ENCODE measurements at places on chromosomes 1 and 21. TPM values are rescaled to one million over a fixed set of nuclear protein-coding genes. Genes with fewer than 3 reads are reported as not detected.

GRCh38 chr1:118223426-118223825 lies 38.4 kb upstream of the SPAG17 start:
- no peaks in the 10 kb centered on the region for H3K27me3 ChIP-seq
- no peak overlapping the region for H3K4me3 ChIP-seq
- H3K27ac ChIP-seq = no peak overlapping the region

DNA sequence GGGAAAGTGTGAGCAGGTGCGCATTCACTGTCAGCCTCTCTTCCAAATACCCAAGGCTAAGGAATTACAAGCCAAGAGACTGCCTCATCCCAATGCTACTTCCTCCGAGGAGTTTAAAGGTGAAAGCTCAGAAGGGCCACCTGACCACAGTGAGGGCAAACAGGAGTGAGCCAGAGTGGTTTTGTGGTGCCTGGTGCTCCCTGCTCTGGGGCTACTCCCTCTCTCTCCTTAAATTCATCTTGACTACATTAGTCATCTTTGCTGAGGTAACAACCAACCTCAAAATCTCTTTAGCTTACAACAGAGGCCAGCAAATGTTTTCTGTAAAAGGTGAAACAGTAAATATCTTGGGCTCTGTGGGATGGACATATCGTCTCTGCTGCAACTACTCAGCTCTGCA lies 14.2 kb upstream of the ZBTB8A start:
- no peaks in the 10 kb centered on the region for H3K36me3 ChIP-seq
- no peak overlapping the region for H3K4me3 ChIP-seq
- no peak for DNase-seq
- no peaks in the 10 kb centered on the region for H3K4me1 ChIP-seq
- no peaks in the 10 kb centered on the region for H3K27me3 ChIP-seq

NUAK2 gene
- 2.5 TPM for total RNA-seq

DNA sequence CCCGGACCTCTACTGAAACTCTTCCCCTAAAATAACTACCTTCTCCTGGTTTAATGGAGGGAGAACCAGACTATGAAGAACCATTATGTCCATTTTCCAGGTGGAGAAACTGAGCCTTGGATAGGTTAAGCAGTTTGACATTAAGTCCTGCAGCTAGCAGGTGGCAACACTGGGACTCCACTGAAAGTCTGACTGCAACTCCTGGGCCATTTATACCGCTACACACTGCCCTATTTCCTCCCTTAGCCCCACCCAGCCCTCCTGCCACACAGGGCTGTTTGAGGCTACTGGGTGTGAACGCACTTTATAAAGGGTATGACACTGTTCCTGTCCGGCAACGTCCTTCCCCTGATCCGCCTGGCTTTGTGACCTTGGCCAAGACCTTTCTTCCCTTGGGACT lies 511 bp upstream of the INPP5B start:
- H3K27me3 ChIP-seq = no peaks in the 10 kb centered on the region
- H3K36me3 ChIP-seq = no peaks in the 10 kb centered on the region
- H3K27ac ChIP-seq = no peak overlapping the region

DNA sequence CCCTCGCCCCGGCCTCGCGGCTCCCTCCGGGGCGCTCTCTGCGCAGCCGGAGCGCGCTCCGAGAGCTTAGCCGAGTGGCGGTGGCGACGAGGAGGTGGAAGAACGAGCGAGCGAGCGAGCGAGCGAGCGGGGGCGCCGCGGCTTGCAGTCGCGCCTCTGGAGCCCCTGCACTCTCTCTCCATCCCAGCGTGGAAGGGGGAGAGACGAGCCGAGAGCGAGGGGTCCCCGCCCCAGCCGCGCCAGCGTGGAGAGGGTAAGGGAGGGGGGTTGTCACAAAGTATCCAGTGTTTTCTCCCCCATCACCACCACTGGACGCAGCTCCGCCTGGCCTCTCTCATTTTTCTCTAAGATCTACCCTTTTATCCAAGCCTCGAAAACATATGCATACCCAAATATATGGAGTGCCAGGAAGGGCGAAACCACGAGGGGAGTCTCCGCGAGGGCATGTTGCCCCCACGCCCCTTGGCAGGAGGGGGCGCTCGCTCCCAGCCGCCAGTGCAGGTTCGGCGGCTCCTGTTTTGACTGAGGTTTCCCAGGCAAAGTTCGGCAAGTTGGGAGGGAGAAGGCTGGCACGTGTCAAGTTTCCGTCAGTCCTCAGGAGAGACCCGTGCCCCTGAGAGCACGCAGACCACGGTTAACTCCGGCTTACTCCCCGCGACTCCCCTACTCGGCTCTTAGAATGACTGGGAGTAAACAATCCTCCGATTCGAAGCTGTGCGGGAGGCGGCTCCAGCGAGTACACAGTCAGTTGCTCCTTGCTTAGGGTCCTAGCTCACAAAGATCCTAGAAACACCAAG lies 569 bp upstream of the DAB1 start:
- no peak for DNase-seq
- H3K4me1 ChIP-seq = no peaks in the 10 kb centered on the region
- no peaks in the 10 kb centered on the region for H3K36me3 ChIP-seq
- H3K27me3 ChIP-seq = peaks cover 1% of the 10 kb centered on the region
- peak overlapping the region; percentile 46 for H3K4me3 ChIP-seq

RGS13 gene
- 1.5 TPM for total RNA-seq

PKLR gene
- total RNA-seq = not detected

FGR gene
- 21.7 TPM for total RNA-seq

HEYL gene
- total RNA-seq = 35.4 TPM

FAM72A gene
- total RNA-seq = 3.3 TPM

AMY1C gene
- not detected for total RNA-seq

- H3K36me3 ChIP-seq = no peaks in the 10 kb centered on the region
- no peaks in the 10 kb centered on the region for H3K4me1 ChIP-seq
- H3K4me3 ChIP-seq = no peak overlapping the region
- H3K27me3 ChIP-seq = no peaks in the 10 kb centered on the region
Measured at GRCh38 chr1:212953321-212953720, 3.0 kb downstream of the VASH2 start.

DNA sequence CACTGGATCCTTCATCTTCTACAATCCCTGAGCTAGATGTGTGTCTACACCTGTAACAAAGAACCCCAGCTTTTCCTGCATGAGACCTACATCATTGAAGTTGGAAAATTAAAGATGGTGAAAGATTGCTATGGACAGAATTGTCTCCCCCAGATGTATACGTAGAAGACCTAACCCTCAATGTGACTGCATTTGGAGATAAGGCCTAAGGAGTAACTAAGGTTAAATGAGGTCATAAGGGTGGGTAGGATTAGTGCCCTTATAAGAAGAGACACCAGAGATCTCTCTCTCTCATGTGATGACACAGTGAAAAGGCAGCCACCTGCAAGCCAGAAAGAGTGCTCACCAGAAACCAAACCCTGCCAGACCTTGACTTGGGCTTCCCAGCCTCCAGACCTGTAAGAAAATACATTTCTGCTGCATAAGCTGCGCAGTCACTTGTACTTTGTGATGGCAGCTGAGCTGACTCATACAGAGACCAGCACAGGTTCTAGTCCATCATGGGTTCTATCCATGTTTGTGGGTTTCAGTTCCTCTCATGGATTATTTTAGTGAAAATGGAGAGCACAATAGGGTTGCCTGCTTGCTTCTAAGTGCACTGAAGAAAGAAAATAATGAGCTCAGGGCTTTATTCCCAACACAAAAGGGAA lies 180.8 kb downstream of the TPR start:
- no peaks in the 10 kb centered on the region for H3K27me3 ChIP-seq
- peaks cover 4% of the 10 kb centered on the region for H3K4me1 ChIP-seq
- H3K27ac ChIP-seq = no peak overlapping the region
- H3K36me3 ChIP-seq = peaks cover 7% of the 10 kb centered on the region
- no peak for DNase-seq

- DNase-seq = no peak
- H3K27me3 ChIP-seq = no peaks in the 10 kb centered on the region
- H3K4me1 ChIP-seq = no peaks in the 10 kb centered on the region
- H3K36me3 ChIP-seq = no peaks in the 10 kb centered on the region
- H3K4me3 ChIP-seq = no peak overlapping the region
- H3K27ac ChIP-seq = no peak overlapping the region
Measured at GRCh38 chr1:41238311-41238988, 3.7 kb downstream of the SCMH1 start.

GRCh38 chr21:45496151-45496967 lies 45.9 kb downstream of the SLC19A1 start:
- no peaks in the 10 kb centered on the region for H3K4me1 ChIP-seq
- no peak overlapping the region for H3K27ac ChIP-seq
- no peaks in the 10 kb centered on the region for H3K36me3 ChIP-seq
- no peaks in the 10 kb centered on the region for H3K27me3 ChIP-seq
- no peak overlapping the region for H3K4me3 ChIP-seq

- no peak for DNase-seq
- no peaks in the 10 kb centered on the region for H3K36me3 ChIP-seq
- H3K27ac ChIP-seq = no peak overlapping the region
Measured at GRCh38 chr1:2783069-2783434, 18.4 kb downstream of the TTC34 start.

DNA sequence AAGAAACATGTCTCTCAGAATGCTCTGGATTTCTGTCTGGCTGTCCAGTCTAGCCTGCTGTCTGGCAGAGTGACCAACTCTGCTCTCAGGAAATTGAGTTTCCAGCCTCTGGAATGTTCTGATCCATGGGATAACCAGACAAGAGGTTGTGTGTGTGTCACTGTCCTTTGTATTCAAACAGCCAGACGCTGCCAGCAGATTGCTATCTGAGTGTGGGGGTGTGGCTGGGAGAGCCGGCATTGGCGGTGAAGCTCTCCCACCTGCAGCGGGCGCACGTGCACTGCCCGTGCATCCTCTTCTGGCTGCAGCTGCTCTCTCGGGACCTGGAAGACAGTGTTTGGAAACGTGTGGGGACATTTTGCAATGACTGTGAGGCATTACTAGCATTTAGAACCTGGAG lies 26.1 kb downstream of the PKP1 start:
- no peak overlapping the region for H3K4me3 ChIP-seq
- DNase-seq = no peak
- no peaks in the 10 kb centered on the region for H3K27me3 ChIP-seq
- no peak overlapping the region for H3K27ac ChIP-seq
- no peaks in the 10 kb centered on the region for H3K4me1 ChIP-seq

GRCh38 chr1:232066521-232066920 lies 439.9 kb downstream of the DISC1 start:
- no peaks in the 10 kb centered on the region for H3K36me3 ChIP-seq
- no peak overlapping the region for H3K27ac ChIP-seq
- no peaks in the 10 kb centered on the region for H3K27me3 ChIP-seq
- H3K4me1 ChIP-seq = no peaks in the 10 kb centered on the region

DNA sequence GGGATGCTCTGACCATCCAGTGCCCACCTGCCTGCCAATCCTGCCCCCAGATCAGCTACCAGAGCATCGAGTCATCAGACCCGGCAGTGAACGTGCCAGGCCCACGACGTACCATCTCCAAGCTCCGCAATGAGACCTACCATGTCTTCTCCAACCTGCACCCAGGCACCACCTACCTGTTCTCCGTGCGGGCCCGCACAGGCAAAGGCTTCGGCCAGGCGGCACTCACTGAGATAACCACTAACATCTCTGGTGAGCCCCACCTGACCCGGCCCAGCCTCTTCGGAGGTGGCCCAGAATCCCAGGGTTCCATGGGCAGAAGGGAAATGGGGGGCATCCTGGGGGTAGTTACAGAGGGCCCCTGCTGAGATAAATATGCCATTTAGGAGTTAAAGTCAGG lies 43.1 kb downstream of the PTPRU start:
- H3K4me3 ChIP-seq = no peak overlapping the region
- no peaks in the 10 kb centered on the region for H3K36me3 ChIP-seq
- H3K27ac ChIP-seq = no peak overlapping the region
- no peaks in the 10 kb centered on the region for H3K27me3 ChIP-seq

CCDC28B gene
- total RNA-seq = 7.1 TPM

MAN1C1 gene
- total RNA-seq = 13.5 TPM

DNA sequence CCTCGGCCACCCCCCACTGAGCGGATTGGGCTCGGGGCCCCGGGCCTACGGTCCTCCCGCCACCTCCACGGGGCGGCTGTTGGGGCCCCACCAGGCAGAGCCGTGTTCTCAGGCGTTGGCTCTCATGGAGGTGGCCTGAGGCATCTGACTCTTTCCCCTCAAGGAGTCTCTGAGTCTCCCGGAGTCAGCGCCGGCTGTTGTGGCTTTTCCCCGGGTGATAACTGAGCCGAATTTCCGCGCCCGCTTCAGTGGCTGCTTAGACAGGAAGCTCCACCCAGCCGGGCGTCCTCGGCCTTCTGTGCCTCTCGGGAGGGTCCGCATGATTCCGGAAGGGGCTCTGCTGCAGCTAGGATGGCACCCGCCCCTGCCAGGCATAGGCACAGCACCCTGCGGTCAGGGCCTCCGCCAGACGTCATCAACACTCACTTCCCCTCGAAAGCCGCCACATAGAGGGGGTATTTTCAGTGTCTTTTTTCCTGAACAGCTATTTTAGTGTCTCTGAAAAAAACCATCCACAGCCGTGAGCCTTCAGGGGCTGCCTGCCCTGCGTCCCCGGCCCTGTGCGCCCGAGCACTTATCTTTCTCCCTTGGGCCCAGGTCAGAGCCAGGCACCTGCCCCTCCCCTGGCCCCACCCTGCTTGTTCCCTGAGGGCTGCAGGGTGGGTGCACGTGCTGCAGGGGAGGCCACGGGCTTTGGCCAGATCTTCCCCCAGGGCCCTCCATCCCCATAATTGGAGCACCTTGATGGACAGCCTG lies 72.9 kb downstream of the SKI start:
- no peaks in the 10 kb centered on the region for H3K27me3 ChIP-seq
- no peaks in the 10 kb centered on the region for H3K36me3 ChIP-seq
- H3K4me1 ChIP-seq = no peaks in the 10 kb centered on the region
- no peak overlapping the region for H3K4me3 ChIP-seq
- peak; percentile 93 for DNase-seq

GRCh38 chr1:20212685-20213331 lies 26.5 kb upstream of the PLA2G2C start:
- no peak overlapping the region for H3K4me3 ChIP-seq
- H3K36me3 ChIP-seq = no peaks in the 10 kb centered on the region
- H3K27ac ChIP-seq = no peak overlapping the region
- peak; percentile 64 for DNase-seq
- H3K4me1 ChIP-seq = no peaks in the 10 kb centered on the region
- no peaks in the 10 kb centered on the region for H3K27me3 ChIP-seq

DNA sequence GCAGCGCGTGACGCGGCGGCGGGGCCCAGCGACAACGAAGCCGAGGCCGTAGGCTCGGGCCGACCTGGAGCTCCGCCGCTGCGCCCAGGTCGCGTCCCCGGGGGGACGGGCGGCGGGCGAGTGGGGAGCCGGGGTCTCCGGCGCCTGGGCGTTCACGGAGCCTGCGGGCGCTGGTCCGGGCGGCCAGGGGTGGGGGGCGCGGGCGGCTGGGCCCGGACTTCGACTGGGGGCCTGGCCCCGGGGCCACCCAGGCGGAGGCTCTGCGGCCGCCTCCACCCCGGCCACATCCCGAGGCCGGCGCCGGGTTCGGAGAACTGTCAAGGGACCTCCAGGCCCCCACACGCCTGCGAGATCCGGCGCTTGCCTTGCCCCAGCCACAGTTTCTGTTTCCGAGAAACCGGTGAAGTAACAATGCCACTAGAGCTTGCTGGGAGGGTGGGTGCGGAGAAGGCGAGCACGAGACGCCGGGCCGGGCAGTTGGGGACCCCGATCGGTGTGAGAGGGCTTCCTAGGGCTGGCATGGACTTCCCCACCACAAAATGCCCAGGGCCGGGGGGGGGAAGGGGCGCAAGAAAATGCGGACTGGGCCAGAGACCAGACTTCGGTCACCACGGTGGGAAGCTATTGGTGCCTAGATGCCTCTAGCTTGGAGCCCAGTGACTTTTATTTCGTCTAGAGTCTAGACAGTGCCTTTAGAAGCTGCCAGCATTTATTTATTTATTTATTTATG lies 501 bp downstream of the FBXO6 start:
- H3K27ac ChIP-seq = no peak overlapping the region
- no peaks in the 10 kb centered on the region for H3K4me1 ChIP-seq
- H3K36me3 ChIP-seq = no peaks in the 10 kb centered on the region
- peak; percentile 65 for DNase-seq
- H3K27me3 ChIP-seq = no peaks in the 10 kb centered on the region

Data from aorta (tissue), 5 donors.